ENCODE measurements at places on chromosomes 6 and 20. TPM values are rescaled to one million over a fixed set of nuclear protein-coding genes. Genes with fewer than 3 reads are reported as not detected.

DNA sequence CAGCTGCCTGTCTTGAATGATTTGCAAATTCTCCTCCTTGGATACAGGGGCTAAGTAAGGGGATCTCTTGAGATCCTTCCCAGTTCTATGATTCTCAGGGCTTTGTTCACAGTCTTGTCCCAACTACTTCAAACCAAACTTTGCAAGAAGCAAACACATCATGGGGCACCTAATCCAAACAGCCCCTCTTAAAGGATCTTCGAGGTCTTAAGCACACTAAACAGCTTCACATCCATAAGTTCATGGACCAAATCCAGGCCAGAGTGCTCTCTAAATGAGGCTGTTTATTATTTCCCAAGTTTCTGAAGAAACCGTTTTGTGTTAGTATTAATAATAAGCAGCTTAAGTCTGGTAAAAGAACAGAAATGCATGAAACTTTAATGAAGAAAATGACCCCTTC, 75.2 kb downstream of the KIF6 start:
- DNase-seq, result no peak

GRCh38 chr6:74891349-74891831, 314.5 kb downstream of the COL12A1 start:
- no peak for DNase-seq

SLC22A7 gene
- total RNA-seq, result not detected

DNA sequence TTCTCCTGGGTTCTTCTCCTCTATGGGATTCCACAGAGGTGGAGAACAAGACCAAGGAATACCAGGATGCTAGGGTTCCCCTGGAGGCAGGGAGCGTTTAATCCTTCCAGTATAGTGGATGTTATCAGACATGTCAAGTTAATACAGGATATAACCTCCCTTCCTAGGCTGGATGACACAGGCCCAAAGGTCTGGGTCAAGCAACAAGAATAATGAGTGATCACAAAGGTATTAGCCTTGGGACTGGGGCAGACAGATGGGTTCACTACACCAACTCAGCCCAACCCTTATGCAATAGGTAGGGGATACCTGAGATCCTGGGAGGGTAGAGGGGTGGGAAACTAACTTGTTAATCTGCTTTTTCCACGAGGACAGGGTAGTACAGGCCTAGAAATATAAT, 690.3 kb downstream of the HTR1B start:
- no peak for DNase-seq

DNA sequence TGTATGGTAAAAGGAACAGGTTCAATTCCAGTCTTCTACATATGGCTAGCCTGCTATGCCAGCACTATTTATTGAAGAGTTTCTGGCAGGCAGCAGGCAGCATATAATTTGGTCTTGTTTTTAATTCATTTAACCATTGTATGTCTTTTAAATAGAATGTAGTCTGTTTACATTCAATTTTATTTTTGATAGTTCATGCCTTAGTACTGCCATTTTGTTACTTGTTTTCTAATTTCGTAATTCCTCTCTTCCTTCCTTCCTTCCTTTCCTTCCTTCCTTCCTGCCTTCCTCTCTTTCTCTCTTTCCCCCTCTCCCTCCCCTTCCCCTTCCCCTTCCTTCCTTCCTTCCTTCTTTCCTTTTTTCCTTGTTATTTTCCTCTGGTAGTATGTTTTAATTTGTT, 17.6 kb upstream of the OR2J2 start:
- no peak for DNase-seq

GRCh38 chr6:146551545-146551944, 7.9 kb downstream of the RAB32 start:
- DNase-seq, result no peak

GRCh38 chr6:29589423-29590048, 4.6 kb downstream of the OR2H2 start:
- DNase-seq, result peak; percentile 64

DNA sequence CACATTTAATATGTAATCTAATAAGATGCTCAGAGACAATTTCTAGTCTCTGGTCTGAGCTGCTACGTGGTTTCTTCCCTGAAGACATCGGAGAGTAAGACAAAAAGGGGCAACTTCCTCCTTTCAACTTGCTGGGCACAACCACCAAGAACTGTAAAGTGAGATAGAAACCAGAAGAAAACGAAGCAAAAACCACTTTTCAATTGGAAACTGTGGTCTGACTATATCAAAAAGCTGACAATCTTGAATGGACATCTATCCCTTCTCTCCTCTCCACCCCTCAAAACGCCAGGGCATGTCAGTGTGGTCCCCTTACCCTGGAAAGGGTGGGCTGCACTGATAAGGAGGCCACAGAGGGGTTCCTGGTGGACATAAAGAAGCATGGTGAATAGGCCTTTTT, 269.1 kb downstream of the CD83 start:
- DNase-seq, result no peak

ATG5 gene
- total RNA-seq, result 12.7 TPM

DPPA5 gene
- total RNA-seq, result not detected

DNA sequence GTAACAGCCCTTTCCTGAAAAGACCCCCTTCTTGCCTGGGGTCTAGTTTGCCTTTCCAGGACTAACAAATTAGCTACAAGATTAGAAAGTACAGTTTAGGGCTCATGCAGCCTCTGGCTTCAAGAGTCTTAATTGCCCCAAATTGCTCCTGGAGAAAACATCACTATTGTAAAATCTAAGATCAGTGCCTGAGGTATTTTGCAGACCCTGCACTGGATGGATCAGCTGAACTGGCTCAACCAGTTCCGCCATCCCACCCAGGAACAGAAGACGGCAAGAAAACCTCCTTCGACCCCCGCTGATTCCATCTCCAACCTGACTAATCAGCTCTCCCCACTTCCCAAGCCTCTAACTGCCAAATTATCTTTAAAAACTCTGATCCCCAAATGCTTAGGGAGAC, 236.5 kb upstream of the KCNG1 start:
- no peak for DNase-seq

FANCE gene
- total RNA-seq, result 4.0 TPM

CDSN gene
- total RNA-seq, result not detected

- DNase-seq, result no peak
Measured at GRCh38 chr6:165092881-165093595, 216.4 kb downstream of the C6orf118 start.
